ENCODE measurements at places on chromosomes 11 and 22.

DNA sequence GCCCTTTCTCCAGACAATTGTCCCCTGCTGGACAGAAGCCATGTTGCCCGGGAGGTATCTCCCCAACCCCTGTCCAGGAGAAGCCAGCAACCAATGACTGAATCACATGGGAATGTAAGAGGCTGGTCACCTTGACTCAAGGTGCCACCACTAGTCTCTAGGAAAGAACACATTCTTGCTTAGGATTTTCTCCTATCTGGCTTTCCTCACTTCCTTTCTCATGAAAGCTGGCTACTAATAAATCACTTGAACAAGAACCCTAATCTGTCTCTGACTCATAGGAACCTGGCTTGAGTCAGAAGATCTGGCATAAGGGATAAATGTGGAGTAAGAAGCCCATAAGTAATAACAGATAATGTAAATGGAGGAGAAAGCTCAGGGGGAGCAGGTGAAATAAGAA lies 101.4 kb upstream of the C11orf87 start:
- no peak for DNase-seq

- DNase-seq: no peak
Measured at GRCh38 chr11:108501396-108501795, 3.2 kb upstream of the POGLUT3 start.

DNA sequence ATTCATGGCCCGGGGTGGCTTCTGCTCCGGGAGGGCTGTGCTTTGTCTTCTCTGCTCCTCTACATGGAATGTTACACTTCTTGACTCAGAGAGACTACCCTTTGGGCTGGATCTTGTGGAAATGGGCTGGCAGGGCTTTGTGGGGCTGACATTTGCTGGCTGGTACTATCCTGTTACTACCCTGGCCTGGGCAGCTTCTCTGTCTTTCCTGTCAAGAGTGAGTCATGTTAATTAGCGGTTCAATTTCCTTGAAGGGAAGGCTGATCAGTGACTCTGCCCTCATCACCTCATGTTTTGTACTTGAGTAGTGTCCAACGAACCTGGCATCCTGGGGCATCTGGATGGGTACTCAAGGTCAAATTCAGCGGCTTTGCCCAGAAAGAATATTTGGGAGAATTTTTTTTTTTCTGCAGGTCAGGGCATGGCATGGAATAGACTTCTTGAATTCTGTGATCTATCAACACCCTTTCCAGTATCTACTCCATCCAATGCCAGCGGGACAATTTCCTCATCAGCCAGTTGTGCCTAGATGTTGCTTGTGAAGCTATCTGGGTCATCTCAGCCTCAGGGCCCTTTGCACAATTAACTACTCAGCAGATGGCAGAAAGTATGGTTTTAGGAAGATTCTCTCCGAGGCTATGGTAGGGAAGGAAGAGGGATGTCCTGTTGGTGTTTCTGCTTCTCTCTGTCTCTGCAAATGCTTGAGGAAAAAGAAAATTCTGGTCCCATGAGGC lies 140.5 kb upstream of the PLET1 start:
- no peak for DNase-seq

DNA sequence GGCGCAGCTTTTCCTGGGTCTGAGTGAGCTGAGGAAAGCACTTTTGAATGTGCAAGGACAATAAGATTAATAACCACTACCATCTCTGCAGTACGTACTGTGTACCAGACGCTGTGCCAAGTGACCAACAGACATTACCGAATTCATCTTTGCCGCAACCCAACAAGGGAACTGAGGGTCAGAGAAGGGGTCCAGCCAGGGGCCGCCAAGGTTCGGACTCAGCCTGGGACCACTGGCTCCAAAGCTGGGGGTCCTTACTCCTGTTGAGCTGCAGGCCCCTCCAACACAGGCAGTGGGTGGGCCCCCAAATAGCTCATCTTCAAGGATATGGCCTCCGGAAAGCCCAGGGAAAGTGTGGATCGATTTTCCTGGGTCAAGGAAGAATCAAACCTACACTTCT lies 55.0 kb upstream of the EMID1 start:
- no peak for DNase-seq

DNA sequence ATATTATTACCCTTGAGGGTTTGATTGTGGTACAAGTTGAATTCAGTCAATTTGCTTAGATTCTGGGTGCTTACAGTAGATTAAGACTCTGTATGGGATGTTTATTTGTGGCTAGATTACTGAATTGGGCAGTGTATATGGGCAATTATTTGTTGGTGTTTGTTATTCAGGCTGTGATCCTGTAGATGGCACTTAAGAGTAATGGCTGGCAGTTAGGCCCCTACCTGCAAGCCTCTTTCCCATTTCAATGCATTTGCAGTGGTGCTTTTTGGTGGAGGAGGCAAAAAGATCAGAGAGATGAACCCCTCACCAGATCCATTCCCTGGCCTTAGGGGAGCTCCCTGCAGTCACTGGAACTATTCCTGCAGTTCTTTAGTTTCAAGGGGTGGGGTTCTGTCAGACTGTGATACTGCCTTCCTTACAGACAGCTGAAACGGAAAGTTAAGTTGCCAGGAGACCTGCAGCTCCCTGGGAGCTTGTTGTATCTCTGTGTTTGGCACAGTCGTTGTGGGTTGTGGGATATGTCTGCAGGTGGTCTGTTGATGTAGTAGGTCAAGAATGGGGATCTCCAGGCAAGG lies 199.5 kb downstream of the AASDHPPT start:
- no peak for DNase-seq

DNA sequence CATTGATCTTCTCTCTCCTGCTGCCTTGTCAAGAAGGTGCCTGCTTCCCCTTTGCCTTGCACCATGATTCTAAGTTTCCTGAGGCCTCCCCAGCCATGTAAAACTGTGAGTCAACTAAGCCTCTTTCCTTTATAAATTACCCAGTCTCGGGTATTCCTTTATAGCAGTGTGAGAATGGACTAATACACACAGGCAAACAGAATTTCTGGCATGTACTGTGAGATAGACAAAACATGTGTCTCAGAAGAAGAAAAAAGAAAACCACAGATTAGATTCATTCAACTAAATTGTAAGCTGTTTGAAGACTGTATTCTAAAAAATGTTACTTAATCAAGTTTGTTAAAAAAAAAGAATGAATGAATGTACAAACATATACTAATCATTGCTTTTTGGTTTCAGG lies 1.5 kb upstream of the MMP20 start:
- DNase-seq: no peak

Data from caudate nucleus (tissue), 63 donors.